GF-D8 (cell line): ENCODE measurements at places on chromosomes 3 and 15.

DNA sequence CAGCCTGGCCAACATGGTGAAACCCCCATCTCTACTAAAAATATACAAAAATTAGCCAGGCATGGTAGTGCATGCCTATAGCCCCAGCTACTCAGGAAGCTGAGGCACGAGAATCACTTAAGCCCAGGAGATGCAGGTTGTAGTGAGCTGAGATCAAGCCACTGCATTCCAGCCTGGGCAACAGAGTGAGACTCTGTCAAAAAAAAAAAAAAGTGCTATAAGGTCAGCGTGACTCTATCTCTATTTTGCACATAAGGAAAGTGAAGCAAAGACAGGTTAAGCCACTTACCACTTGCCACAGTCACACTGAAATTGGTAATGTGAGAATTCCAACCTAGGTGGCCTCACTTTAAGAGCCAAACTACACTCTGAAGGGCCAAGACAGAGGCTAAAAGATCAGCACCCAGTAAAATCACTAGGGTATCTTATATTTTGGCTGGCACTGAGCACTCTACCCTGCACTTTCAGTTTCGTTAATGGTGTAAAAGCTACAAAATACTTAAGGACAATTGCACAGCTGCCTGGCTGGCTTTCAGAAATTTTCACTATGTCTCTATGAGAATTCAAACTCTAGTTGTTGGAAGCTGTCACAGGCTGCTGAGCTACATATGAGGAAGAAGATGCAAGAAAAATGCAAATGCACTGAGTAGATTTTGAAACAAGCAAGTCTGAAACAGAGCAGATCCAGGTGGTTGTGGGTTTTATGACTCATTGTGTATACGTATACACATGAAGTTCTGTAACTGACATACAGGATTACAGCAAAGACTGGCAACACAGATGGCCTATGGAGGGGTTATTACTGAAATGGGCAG is 32.7 kb downstream of the TRANK1 start:
- DNase-seq: peak; percentile 87

DNA sequence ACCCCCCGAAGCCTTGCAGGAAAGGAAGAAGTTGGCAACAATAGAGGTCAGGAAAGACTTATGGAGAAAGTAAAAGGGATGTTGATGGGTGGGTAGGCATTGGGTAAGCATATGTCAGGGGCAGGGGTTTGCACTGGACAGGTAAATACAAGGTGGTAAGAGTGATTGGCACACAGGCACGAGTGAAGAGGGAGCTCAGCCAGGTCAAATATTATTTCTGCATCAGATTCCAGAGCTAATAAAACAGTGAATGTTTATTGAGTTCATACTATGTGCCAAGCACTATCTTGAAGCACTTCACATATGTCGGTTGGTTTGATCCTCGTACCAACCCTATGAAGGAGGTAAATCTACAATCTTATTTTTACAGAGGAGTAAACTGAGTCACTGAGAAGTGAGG is 6.6 kb downstream of the CLSTN2 start:
- DNase-seq: no peak

DNA sequence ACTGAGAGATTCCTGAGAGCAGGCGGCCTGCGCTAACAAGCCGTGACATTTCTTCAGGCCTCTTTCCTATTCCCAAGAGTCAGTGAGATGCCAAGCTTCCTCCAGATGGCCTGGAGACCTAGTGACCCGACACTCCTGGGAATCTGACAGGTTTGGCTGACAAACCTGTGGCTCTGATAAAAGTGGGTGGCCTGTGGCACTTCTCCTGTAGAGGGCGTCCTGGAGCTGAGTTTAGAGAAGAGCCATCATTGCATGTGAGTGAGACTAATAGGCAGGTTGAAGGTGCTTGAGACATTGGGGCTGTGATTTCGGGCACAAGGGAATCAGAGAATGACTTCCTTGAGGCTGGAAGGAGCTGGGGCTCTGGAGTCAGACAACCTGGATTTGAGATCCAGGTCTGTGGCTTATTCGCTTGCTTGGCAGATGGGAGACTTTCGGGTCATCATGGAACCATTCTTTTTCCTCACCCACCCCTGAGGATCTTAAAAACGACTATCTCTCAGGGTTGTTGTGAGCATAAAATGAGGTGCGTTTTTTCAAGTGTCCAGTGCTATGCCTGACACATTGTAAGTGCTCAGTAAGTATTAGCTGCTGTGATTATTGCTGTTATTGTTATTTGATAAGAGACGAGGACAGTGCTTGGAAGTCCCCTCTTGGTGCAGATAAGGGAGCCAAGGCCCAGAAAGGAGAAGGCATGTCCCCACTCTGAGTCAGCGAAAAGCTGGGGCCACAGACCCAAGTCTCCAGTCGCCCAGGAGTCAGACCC is 77.2 kb downstream of the SCN10A start:
- no peak for DNase-seq

DNA sequence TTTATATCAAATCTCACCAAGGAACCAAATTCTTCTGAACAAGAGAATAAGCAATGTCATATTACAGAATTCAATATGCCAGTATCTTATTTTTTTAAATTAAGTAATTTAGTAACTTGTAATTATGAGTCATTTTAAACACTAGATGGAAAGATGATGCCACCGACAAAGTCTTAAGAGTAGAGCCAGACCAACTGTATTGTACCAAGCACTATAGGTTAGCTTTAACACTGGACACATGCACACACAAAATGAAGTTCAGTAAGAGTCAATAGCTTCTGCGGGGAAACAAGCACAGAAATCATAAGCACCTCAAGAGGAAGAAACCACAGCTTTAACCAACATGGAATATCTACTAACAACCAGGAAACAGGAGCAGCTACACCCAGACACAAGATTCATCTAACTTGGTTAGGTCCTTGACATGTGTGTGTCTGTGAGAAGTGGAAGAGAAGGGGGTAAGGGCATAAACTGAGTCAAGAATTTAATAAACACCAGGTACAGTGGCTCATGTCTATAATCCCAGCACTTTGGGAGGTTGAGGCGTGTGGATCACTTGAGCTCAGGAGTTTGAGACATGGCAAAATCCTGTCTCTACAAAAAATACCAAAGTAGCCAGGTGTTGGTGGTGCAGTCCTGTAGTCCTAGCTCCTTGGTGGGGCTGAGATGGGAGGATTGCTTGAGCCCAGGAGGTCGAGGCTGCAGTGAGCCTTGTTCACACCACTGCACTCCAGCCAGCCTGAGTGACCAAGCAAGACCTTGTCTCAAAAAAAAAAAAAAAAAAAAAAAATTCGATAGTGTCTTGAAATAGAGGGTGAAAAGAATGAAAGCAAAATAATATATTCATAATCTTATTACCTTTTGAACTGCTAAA is 28.9 kb downstream of the DENND4A start:
- DNase-seq: no peak

DNA sequence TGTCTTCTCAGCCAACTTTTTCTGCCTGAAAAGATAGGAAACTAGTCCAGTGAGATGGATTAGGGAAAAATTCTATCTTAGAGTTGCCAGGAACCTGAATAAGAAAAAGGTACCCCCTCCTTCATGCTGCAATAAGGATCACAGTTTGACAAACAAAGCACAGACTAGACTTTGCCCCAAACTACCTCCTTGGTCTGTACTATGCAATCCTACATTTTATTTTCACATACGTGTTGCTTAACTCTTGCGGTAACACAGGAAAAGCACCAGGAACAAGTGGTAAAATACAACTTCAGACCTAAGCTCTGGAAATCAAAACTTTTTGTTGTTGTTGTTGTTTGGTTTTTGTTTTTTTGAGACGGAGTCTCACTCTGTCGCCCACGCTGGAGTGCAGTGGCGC is 11.3 kb upstream of the IL12A start:
- no peak for DNase-seq

DNA sequence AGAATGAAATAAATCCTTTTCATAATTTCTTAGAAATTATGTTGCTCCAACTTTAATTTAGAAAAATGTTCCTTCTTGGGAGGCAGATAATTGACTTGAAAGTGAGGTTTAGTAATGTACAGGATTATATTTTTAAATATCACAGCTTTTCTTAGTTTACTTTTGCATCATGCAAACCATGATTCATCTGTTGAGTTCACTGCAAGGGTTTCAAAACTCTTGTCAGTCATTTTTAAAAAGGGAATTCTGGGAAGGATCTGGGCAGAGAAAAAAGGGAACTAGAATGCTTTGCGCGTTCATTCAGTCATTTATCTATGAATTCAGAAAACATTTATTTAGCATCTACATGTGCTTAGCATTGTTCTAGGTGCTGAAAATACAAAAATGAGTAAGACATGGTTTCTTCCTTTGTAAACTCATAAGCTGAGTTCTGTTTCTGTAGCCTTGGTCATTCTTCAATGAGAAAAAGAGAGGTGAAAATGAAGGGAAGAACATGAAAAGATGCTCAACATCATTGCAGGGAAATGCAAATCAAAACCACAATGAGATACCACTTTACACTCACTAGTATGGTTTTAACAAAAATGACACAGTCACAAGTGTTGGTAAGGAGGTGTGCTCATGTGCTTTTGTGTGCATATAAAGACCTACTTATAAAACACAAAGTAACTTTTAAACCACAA is 209.1 kb downstream of the NR1D2 start:
- no peak for DNase-seq

DNA sequence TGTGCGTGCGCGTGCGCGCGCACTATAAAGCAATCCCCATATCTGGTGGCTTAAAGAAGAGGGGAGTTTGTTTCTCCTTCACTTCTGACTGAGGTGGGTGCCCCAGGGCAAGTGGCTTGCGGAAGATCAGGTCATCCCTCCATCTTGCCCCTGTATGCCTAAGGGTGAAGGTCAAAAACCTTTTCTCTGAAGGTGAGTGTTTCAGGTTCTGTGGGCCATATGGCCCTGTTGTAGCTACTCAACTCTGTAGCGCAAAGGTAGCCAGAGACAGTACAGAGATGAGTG is 5.5 kb downstream of the ABTB1 start:
- DNase-seq: no peak

DNA sequence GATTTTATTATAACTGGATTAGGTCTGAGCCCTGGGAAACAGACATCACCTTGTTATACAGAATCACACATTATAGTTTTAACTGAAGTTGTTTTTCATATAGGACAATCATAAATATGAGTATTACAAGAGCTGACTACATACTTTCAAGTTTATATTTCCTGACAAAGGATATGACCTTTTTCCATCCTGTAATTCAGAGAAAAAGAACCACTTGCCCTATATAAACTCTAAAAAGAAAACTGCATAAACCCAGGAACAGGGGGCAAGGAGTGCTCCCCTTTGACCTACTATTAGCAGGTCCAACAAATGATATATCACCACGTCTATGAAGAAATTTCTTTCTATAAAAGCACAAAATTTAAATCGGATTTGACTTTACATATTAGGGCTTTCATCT is 20.9 kb downstream of the B3GALNT1 start:
- no peak for DNase-seq

GRCh38 chr3:45765958-45766357 is 30.4 kb downstream of the SLC6A20 start:
- no peak for DNase-seq

DNA sequence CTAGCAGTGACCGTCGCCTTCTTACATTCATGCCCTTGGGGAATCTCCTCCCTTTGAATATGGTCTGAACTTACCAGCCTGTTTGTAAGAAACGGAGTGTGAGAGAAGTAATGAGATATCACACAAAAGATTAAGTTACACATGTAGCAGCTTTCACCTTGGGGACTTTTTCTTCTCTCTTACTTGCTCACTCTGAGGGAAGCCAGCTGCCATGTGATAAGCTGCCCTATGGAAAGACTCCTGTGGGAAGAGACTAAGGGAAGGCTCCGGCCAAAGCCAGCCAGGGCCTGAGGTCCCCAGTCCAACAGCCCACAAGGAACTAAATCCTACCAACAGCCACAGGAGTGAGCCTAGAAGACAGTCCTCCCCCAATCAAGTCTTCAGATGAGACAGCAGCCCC is 190.4 kb upstream of the TSC22D2 start:
- no peak for DNase-seq

GRCh38 chr3:51962854-51963530 is 4.3 kb downstream of the PCBP4 start:
- no peak for DNase-seq

DNA sequence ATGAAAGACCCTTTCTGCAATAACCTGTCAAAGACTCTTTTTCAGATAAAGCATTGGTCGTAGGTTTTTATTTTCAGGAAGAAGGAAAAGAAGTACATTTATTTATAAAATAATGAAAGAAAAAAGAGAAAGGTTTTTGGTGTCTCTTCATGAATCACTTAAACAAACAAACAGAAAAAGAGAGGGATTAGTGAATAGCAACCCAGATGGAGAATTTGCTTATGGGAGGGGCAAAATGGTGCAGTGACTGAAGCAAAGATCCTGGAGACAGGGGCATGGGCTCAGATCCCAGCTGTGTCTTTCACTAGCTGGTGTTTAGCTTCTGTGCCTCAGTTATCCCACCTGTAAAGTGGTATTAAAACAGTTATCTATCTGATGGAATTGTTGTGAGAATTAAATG is 78.6 kb upstream of the PFN2 start:
- DNase-seq: no peak

GRCh38 chr15:77346245-77347036 is 73.5 kb downstream of the PEAK1 start:
- DNase-seq: no peak

- DNase-seq: no peak
Observed at GRCh38 chr3:169029674-169030285, 633.7 kb downstream of the MECOM start.

GRCh38 chr3:180358179-180358578 is 243.8 kb upstream of the TTC14 start:
- no peak for DNase-seq

DNA sequence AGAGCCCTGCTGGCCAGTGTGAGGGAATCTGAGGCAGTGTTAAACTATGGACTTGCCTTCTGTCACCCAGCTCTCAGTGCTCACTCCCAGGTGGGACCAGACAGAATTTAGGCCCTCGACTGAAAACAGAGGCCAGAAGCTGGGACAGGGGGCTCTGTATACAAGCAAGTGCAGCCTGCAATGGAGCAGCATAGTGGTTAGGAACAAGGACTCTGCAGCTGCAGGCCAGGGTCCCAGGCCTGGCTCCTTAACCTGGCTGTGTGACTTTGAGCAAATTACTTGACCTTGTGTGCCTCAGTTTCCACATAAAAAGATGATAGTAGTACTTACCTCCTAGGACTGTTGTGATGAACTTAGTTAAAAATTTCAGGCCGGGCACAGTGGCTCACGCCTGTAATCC is 39.8 kb downstream of the CMTM7 start:
- no peak for DNase-seq

DNA sequence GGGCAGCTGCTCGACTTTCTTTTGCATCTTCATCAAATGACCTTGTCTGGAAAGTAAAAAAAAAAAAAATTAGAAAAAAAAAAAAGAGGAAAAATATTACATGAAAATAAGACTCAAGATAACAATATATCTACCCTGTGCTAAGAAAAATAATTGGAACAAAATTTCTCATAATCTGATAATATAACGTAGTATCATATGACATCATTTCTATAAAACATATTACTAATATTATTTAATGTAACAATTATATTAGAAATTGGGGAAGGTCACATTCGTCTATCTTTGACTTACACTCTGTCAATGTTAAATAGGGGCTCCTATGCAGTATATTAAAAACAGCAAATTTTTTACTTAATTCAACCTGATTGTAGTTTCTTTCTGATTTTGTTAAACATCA is 44.1 kb downstream of the INO80 start:
- DNase-seq: no peak
